Hindlimb muscle (tissue), 1 donor: ENCODE measurements at places on chromosomes 7 and 10. TPM values are rescaled to one million over a fixed set of nuclear protein-coding genes. Genes with fewer than 3 reads are reported as not detected.

- no peak for DNase-seq
Measured at GRCh38 chr7:16202303-16202702, 219.0 kb downstream of the CRPPA start.

- no peak for DNase-seq
Measured at GRCh38 chr10:71920540-71921323, 43.5 kb upstream of the CHST3 start.

GRCh38 chr10:112421731-112422130 is 25.0 kb downstream of the ZDHHC6 start:
- DNase-seq, result no peak

KIAA1549 gene
- 14.1 TPM for polyA plus RNA-seq

- no peak for DNase-seq
Measured at GRCh38 chr10:128098631-128099030, 27.6 kb downstream of the MKI67 start.

DNA sequence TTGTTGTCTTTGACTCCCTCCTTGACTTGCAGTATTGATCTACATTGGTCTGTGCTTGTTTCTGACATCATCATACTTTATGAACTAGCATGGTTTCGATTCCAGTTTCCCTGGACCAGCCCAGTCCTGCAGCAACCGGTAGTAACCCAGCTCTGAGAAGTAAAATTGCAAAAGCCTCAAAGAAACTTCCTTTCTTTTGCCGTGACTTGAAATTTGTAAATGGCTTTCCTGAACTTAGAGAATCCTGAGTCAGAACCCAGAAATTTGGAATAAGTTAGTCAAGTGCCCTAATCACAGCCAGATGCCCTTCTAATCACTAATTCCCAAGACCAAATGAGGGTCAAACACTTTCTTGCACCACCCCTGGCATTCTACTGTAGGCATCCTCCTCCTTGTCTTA is 15.0 kb downstream of the TAS2R60 start:
- DNase-seq, result no peak

- no peak for DNase-seq
Measured at GRCh38 chr7:55288070-55288824, 76.9 kb upstream of the LANCL2 start.

DNA sequence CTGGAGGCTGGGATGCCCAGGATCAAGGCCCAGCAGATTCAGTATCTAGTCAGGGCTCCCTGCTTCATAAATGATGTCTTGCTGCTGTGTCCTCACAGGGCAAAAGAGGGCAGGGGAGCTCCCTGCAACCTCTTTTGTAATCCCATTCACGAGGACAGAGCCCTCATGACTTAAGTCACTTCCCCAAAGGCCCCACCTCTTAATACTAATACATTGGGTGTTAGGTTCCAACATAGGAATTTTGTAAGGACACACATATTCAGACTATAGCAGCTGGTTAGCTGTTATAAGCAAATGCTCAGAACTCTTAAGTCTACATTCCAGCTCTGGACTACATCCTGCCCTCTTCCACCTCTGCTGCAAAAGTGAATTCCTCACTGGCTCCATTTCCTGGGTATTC is 63.0 kb downstream of the VOPP1 start:
- DNase-seq, result no peak

FAM131B gene
- 1.8 TPM for polyA plus RNA-seq

- peak; percentile 95 for DNase-seq
Measured at GRCh38 chr10:96129387-96130325, at the start of gene ZNF518A. TSS of gene ZNF518A (plus strand) at chr10:96130297. CDS start at chr10:96156323, 26,026 bp downstream.

DNA sequence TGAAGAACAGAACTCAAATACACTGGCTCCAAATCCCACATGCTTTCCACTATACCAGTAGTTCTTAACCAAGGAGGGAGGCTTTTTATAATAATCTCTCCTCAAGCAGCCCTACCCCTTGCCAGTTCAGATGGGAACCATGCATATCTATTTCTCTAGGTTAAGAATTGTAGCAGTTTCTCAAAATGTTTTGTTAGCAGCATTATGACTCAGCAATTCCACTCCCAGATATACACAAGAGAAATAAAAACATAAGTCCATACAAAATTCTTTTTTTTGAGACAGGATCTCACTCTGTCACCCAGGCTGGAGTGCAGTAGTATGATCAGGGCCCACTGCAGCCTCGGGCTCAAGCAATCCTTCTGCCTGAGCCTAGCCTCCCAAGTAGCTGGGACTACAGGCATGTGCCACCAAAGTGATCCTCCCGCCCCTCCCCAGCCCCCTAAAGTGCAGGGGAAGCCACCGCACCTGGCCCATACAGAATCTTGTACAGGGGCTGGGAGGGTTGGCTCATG is 18.1 kb downstream of the YWHAG start:
- DNase-seq, result no peak

DNA sequence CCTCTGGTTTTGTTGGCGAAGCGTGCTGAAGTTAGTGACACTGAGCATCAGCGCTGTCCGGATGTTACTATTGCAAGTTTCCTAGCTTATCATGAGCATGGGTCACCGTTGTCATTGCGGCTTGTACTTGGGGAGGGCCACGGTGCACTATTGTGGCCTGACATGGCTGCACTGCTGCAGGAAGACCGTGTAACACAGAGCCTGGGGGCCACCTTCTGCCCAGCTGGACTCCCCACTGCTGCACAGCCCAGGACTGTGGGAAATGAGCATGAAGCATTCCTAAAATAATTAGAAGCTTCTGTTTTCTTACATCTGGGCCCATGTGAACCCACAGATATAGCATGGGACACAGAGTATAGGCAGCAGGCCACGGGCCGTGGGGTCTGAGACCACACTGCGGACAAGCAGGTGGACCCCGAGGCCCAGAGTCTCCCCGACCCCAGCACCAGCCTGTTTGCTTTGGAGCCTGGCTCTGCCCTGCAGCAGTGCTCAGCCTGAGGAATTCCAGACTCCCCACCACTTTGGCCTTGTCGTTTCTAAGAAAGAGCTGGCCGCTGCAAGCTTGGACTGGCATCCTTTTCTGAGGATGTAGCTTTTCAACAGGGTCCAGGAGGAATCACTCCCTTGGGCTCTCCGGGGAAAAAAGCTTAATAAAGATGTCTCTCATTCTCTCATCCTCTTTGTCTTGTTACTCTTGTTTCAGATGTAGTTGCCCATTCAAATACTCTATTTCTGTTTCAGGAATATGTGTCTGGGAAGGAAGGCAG is 179.2 kb downstream of the CCDC3 start:
- DNase-seq, result no peak

DNA sequence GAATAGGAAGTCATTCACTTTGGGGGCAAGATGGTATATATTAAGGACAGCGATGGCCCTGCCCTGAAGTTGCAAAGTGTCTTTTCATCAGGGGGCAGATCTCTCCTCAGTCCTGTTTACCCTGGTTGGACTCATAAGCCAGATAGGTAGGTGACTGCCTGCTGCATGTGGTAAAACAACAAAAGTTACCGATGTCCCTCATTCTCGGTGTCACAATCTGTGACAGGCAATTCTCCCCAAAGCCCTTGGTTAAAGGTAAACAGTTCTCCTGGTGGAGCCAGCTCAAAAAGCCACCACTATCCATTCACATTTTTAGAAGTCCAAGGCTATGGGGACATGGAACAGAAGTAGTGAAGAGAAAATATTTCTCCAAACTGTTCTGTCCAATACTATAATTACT is 9.9 kb upstream of the SLC25A13 start:
- DNase-seq, result no peak

DNA sequence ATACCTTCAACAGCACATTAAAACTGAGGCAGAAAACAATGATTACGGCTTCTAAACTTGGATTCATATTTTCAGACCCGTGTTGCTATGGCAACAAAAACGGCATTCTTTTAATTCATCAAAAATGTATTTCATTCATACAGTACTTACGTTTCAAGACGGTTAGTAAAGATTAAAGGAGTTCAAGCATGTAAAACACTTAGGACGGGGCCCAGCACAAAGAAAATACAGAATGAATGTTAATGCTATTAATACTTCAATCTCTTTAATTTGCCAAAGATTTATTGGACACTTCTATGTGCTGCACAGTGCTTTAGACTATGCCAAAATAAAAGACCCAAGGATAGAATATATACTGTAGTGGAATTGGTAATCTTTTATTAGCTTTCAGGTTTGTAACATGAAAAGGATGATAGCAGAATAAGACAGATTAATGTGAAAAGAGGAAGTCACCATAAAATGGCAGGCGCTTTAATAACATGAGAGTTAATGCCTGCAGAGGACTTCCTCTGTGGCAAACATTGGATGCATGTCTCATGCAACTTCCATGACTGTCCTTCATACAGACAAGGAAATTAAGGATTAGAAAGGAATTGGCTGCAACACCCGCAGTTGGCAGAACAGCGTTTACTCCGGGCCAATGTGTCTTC is 201.6 kb upstream of the KLF6 start:
- no peak for DNase-seq

DNA sequence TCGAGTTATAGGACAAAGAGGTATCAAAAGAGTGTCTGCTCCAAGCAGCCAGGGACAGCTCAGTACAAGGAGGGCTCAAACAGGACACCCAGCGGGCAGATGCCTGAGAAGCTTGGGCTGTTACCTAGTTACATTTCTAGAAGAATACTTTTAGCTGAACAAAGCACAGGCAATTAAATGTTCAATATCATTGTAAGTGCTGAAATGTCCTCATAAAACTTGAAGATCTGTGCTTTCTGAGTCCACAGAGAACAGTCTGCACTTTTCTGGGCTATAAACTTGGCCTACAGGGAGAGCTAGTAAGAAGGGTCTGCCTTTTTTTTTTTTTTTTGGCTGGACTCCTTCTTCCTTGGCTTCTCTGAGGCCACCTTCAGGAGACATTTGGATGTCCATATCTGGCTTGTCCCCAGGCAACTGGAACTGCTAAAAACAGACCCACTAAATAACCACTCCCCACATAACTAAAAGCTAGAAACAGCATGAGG is 123.2 kb downstream of the SLC16A9 start:
- no peak for DNase-seq

GRCh38 chr10:35502692-35503091 is 102.4 kb upstream of the GJD4 start:
- no peak for DNase-seq

DNA sequence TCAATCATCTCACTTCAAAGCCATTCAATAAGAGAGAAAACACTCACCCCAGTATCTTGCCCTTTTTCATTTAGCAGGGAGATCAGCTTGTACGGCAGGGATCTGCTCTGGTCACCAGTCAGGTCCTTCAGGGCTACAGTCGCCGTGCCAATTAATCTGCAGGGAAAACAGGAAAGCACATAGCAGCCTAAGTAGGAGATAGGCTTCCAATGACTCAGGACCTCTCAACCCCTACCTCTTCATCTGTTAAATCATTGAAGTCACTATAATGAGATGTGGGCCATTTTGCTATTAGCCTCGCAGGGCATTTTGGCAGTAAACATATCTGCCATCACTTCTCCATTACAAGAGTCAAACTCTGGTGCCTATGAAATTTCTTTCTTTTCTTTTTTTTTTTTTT is 50.8 kb downstream of the MYOF start:
- no peak for DNase-seq

FRA10AC1 gene
- 25.1 TPM for polyA plus RNA-seq

- no peak for DNase-seq
Measured at GRCh38 chr7:90384433-90384832, 18.8 kb upstream of the CLDN12 start.

- peak; percentile 88 for DNase-seq
Measured at GRCh38 chr10:73110345-73110849, at the start of gene NUDT13. TSS of gene NUDT13 (plus strand) at chr10:73110455. CDS start at chr10:73114366, 3,911 bp downstream.

GRCh38 chr10:119022846-119023552 is 6.5 kb upstream of the NANOS1 start:
- DNase-seq, result no peak

TPST1 gene
- polyA plus RNA-seq, result 13.7 TPM

GRCh38 chr10:106696239-106696638 is 468.3 kb downstream of the SORCS1 start:
- DNase-seq, result no peak

GJD4 gene
- polyA plus RNA-seq, result 4.2 TPM

GARIN1A gene
- polyA plus RNA-seq, result 2.1 TPM

GRCh38 chr10:16184906-16185305 is 251.9 kb upstream of the PTER start:
- DNase-seq, result no peak

GRCh38 chr10:129799942-129800341 is 164.1 kb downstream of the EBF3 start:
- no peak for DNase-seq

DNA sequence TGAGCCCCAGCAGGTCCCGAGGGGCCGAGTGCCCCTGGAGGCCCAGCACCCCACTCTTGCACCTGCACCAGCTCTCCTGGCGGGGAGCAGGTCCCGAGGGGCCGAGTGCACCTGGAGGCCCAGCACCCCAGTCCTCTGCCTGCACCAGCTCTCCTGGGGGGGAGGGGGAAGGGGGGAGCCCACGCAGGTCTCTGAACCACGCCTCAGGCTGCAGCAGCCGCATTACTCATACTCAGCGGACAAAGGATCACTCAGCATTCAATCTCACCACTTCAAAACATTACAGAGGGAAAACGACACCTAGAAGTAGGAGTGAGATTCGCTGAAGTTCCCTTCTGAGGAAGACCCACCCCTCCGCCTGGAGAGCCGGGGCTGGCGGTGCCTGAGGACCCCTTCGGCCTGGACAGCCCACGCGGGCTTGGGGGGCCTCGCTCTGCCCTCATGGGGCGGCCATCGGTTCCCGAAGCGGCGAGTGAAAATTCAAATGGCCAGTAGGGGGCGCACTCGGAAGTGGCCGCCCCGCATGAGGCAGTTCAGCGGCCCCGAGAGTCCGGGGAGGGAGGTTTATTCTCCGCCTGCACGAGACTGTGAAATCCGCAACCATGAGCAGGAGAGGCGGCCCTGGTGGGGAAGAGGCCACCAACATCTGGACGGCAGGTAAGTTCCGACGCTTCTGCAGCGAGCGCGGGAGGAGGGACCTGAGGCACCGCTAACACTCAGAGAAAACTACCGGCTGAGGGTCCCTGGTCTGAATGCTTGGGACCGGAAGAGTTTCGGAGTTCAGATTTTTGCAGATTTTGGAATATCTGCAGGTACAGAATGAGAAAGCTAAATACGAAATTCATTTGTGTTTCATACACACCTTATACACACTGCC is 1.1 kb upstream of the GPER1 start:
- peak; percentile 71 for DNase-seq

DNA sequence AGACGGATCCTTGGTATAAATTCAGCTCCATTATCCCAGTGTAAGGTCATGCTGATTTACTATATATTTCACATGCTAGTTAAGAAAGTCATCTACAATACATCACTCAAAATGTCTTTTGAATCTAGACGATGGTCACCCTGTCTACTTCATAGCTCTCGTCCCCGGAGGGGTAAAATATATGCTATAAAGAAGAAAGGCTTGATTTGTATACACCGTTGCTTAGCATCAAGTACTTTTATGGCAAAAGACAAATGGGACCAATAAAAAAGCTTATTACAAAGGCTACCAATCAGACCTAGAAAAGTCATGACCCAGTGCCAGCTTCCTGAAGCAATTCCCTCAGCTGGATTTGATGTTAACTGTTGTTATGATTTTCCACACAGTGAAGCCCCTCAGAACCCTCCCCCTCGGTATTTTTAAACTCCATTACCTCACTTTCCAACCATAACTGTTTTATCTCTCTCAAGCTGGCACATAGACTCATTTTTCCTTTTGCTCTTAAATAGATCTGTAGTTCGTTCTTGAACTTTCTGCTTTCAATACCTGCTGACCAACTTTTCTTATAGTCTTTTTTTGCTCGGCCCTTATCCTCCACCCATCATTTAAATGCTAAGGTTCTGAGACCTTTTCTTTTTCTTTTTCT is 104.9 kb downstream of the DOCK4 start:
- no peak for DNase-seq

GRCh38 chr10:129911451-129912165 is 52.5 kb downstream of the EBF3 start:
- no peak for DNase-seq

- DNase-seq, result peak; percentile 84
Measured at GRCh38 chr10:6401558-6402348, 178.3 kb downstream of the PRKCQ start.
